ENCODE measurements at places on chromosomes 7 and 10. TPM values are rescaled to one million over a fixed set of nuclear protein-coding genes. Genes with fewer than 3 reads are reported as not detected.

Gene HTR5A
- not detected for total RNA-seq

Gene ASIC3
- total RNA-seq: 0.51 TPM

Gene PAPOLB
- total RNA-seq: 0.10 TPM

Gene PCDH15
- total RNA-seq: 0.21 TPM

Gene GCK
- total RNA-seq: 2.9 TPM

GRCh38 chr7:112084520-112084971, 121.7 kb downstream of the DOCK4 start:
- DNase-seq: peak; percentile 22

GRCh38 chr7:123397746-123398338, 136.6 kb downstream of the IQUB start:
- peak; percentile 84 for DNase-seq

- DNase-seq: no peak
These were observed 61.5 kb upstream of the ELMO1 start for GRCh38 chr7:37510043-37510634.

DNA sequence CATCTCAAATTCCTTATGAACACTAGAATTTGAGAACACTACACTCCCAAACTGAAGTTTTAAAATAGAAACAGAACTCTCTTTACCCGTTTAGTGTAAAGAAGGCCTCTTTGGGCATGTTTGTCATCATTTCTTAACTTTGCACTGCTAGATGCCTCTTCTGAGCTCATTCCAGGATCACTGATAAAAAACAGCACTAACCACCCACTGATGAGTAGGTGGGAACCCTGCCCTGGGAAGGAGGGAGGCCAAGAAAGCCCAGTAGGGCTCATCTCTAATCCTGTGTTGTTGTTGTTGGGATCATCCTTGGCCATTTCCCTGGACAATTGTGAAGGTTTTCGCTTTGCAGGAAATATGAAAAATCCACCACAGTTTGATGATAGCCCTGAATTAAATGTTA, 68.2 kb downstream of the CUBN start:
- no peak for DNase-seq

- no peak for DNase-seq
These were observed 19.1 kb upstream of the ERVW-1 start for GRCh38 chr7:92496876-92497275.

DNA sequence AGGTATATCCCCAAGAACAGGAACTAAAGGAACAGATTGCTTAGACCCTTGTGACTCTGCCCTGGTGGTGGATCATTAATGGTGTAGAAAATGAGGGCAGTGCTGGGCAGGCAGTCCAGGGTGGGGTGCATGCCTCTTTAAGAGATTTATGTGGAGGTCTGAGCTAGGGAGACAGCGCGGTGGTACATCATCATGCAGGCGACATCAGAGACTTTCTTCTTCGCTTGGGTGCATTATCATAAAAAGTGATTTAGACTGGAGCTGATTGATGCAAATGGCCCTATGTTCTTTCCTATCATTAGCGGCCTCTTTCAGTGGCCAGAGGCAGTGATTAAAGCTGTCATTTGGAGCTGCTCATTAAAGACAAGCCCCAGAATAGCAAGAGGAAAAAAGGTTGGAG, 519.1 kb upstream of the GALNT17 start:
- DNase-seq: no peak

- DNase-seq: peak; percentile 61
These were observed 7.8 kb downstream of the HTRA1 start for GRCh38 chr10:122468926-122469781.

DNA sequence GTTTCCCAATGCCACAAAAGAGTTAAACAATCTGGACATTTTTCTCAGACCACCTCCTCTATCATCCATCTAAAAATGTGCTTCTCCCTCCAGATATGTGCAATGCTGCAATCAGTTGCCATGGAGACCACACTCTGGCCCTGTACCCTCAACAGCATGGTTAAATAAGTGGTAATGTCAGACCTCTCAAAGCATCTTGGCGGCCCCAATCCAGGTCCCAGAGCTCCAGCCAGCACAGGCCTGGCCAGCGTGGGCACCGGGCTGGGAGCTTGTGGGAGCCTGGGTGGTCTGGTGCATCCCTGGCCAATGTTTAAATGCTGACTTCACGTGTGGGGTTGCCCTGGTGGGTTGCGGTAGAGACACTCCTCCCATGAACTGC, 362.9 kb upstream of the ZNF32 start:
- no peak for DNase-seq

DNA sequence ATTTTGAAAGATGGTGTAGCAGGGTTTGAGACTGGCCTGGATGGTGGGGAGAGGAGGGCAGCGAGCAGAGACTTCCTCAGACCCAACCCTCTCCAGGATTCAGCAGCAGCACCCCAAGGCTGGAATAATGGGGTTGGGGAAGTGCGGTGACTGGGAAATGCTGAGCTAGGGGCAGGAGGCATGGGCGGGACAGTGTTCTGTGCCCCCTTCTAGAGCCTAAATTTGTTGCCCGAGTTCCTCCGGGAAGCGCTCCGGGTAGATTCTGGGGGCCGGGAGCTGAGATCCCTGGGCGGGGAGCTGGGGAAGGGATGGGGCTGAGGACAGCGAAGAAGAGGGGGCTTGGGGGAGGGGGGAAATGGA, at the start of gene CHAT:
Gene CHAT, plus strand, starts transcription at position 156 of the 360 bp plus-strand sequence. Its CDS starts 153 bp downstream, at position 309.
- DNase-seq: no peak

DNA sequence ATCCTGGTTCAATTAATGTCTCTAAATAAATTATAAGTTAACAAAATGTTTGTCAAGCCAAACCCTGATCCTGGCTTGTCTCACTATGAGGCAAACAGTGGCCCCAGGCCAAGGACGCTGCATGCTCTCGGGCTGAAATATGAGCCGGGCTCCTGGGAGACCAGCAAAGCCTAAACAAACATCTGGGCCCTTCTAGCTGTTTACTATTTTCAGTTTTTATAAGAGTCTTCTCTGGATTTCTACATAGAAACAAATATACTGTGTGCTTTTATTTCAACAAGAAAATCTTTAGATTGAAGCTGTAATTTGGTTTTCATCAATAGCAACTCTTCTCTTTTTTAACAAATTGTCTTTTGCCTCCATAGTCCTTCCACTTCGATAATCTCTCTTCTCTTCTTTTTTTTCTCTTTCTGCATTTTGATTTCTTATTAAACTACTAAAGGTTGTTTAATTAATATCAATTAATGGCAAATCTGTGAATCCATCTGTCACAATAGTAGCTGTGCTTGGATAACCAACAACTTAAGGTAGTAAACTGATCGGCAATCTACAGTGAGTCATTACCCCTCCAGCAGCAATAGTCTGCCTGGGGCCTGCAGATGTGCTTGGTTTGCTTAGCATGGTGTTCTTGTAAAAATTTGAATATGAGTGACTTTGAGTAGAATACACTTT, 83.3 kb upstream of the DNAJC1 start:
- DNase-seq: peak; percentile 94

GRCh38 chr10:101830322-101831168, 12.3 kb upstream of the OGA start:
- peak; percentile 94 for DNase-seq

DNA sequence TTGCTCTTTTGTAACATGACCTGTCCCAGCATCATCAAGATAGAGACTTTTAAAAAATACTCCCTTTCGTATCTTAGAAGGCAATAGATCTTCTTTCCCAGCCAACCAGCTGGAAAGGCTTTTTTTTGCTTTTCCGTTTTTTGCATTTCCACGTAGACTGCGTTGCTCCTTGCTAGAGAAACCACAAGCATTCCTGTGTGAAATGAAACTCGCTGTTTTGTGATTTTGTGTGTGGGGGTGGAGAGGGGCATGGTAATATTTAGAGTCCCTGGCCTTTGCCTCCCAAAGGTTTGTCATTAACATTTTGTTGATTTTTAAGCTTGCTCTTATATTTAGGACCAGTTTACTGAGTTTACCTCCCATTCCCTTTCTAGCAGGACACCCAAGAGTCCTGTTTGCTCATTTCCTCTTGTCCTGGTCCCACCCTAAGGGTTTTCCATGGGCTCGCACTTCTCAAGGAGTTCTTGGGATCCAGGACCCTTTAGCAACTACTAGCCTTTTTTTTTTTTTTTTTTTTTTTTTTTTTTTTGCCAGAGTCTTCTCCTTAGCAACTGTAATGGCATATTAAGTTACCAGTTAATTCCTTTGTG, 243.6 kb downstream of the BICC1 start:
- no peak for DNase-seq

GRCh38 chr7:18623389-18623788, 127.8 kb downstream of the HDAC9 start:
- no peak for DNase-seq

- no peak for DNase-seq
These were observed 111.6 kb downstream of the PHTF2 start for GRCh38 chr7:77910124-77910523.

DNA sequence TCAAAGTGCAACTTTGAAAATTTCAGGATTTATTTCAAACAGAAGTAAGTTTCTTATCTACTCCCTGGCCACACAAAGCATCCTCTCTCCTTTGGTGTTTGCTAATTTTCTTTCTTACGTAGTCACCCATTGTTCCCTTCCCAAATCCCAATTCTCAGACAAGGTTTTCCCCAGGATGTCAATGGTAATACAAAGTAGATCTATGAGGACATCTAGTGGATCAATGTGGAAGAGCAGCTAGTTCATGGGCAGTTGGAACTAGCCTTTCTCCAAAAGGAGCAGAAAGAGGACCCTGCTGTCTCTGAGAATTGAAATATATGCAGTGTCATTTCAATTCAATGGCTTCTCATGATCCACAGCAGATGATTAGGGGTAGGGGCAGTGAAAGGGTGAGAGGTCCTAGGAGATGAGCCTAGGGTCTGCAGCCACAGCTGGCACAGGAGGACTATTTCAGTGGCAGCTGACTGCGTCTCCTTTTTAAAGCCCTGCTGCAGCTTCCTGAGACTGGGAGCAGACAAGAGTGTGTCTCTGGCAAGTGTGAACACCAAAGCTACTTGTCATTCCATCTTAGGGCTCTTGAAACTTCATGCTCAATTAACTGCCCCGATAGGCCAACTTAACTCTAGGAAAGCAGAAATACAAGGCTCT, 632.6 kb downstream of the KCNMA1 start:
- peak; percentile 90 for DNase-seq

All from tongue (tissue), 3 donors.